ENCODE measurements at places on chromosomes 2 and 18.

DNA sequence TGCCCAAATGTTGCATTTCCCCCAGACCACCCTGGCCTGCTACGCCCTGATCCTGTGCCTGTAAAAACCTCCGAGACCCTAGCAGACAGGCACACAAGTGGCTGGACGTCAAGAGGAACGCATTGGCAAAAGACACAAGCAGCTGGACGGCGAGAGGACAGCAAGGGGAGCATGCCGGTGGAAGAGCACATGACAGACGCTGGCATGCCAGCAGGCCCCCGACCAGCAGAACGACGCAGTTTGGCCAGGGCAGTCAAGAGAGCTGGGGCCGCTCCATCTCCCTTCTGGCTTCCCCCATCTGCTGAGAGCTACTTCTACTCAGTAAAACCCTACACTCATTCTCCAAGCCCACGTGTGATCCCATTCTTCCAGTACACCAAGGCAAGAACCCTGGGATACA lies 42.1 kb downstream of the SAP130 start:
- DNase-seq = no peak

- DNase-seq = no peak
Observed at GRCh38 chr2:89845532-89845931, 1154.1 kb downstream of the RPIA start.

- no peak for DNase-seq
Observed at GRCh38 chr2:219475697-219476651, 22.7 kb upstream of the GMPPA start.

DNA sequence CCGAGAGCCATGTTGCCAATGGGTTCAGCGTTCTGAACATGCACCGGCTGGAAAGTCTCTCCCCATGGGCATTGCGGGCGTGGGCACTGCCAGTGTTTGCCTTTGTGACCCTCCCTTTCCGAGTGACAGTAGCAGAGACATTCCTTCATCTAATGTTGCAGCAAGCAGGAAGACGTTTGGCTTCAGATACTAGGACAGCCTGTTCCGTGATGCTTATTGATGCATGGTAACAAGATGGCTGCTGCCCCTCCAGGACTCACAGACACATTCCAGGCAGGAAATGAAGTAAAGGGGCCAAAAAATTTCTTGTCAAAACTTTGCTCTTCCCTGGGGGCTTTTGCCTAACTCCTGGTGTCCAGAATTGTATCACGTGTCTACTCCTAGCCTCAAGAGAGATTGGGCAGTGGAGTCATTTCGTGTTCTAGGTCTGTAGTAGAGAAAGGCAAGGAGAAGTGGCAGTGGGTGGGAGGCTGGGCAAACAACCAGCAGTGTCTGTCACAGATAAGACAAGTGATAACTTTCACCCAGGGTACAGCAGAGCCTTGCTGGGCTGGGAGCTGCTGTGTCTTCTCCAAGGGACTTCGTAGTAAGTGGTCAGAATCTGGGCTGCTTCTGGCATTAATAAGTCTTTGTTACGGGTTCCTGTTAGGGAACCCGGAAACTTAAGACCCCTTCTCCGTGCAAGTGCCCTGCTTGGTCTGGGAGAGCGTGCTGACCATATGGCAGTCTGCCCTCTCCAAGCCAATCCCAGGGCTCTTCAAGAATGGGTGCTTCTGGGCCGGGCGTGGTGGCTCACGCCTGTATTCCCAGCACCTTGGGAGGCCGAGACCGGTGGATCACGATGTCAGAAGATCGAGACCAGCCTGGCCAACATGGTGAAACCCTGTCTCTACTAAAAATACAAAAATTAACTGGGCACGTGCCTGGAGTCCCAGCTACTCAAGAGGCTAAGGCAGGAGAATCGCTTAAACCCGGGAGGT lies 93.5 kb downstream of the TFCP2L1 start:
- DNase-seq = no peak

DNA sequence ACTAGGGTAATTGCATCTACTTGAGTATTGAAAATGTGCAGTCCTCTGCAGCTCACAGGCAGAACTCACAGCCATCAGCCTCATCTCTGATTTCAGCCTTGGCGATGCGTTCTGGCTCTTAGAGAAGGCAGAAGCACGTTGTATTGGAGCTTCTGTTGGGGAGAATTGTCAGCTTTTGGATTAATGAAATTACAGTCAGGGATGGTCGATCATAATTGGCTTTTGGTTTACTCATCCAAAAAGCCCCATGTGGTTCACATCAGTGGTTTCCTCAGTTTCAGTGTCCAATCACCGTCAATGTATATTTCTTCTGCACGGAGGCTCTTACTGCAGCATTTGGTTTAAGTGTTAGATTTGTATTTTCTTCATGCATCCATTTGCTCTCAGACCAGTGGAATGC lies 218.5 kb upstream of the SOX11 start:
- DNase-seq = no peak

DNA sequence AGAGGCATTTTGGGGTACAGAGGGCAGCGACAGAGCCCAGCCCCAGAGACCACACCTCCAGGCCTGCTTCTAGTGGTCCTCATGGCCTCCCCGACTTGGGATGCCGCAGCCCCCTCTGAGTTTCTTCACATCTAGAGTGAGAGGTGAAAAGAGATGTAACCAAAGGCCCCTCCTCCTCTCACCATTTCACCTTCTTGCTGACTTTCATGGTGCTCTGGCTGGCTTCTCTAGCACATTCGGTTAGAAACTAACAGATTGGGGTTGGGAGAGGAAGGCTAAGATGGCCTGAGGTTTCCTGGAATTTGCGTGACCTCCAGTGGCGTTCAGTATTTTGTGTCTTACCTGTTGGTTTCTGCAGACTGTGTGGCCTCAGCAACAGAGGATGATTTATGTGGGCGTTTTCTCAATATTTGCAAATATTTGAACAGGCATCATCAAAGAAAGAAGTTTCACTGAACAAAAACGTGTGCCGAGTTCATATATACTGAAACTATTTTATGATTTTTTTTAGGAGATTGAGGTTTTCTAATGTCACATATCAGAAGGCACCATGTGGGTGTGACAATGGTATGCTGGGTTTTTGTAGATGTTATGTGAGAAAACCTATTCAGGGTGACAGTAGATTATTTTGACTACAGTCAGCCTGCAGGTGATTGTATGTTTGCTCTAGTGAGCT lies 69.9 kb upstream of the BCL2L11 start:
- peak; percentile 46 for DNase-seq

- DNase-seq = no peak
Observed at GRCh38 chr2:128832946-128833663, 514.4 kb upstream of the HS6ST1 start.

DNA sequence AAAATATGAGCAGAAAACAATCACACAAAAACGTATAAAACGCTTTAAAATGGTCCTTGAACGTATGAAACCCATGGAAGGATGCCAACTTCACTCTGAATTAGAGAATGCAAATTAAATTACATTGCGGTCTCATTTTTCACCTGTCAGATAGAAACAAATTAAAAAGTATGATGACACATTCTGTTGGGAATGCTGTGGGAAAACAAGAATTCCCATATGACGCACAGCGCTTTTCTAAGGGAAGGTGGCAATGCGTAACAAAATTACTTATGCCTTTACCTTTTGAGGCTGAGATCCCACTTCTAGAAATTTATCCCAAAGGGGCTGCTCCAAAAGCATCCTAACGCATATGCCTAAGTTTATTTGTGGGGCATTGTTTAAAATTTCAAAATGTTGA lies 3.8 kb upstream of the RPS7 start:
- DNase-seq = no peak

- DNase-seq = no peak
Observed at GRCh38 chr2:159944874-159945273, 117.5 kb downstream of the PLA2R1 start.

DNA sequence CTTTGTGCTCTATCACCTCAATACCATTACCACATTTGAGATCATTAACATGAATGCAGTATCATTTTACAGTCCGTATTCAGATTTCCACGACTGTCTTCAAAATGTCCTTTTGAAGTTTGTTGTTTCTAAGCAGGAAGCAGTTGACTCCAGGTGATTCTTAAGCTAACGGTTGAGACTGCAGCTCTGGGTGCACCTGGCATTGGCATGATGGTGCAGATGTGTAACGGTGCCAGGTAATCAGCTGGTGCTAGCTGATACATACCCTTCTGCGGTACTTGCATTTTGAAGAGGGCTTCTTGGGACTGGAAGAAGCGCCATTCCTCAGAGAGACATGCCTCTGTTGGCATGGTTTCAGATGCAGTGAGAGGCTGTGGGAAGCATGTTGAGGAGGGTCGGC lies 19.5 kb downstream of the SIGLEC15 start:
- DNase-seq = no peak

- DNase-seq = no peak
Observed at GRCh38 chr2:44136252-44136651, 32.4 kb upstream of the PPM1B start.

GRCh38 chr2:40165509-40165844 lies 286.4 kb downstream of the SLC8A1 start:
- DNase-seq = no peak

DNA sequence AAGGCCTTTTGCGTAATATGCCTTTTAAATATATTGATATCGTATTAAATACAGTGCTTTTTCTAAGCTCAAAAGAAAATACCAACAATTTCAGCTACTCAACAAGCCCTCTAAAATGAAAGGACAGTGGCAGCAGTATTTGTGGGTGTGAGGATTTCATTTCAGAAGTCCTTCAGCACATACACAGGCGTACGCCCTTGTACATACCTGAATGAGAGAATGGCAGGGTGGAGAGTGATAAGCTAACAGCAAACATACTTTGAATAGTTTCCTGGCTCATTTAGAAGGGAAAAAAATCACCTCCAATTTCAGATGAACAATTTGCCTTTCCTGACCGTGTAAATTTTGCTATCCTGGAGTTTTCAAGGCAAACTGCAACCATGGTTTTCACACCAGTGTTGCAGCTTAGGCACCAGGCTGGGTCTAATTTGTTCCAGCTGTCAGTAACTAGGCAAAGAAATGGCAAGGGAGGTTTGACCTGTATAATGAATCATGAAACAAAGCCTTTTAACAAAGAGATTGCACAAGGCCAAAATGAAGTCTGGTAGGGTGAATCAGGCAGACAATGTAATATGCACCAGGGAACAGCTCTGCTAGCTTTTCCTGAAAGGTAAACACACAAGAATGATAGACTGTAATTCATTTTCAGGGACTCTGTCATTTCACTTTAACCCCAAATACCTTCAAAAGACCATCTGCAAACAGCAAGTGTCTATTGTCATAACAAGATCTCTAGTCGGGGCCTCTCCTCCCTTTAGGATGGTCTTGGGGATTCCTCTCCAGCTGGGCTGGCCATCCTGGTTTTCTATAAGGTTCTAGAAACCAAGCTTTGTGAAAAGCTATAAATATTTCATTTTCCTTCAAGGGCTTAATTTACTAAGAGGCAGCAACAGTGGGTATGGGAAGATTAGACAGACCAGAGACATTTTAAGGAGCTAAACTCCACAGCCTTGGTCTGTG lies 11.5 kb downstream of the ANKRD29 start:
- no peak for DNase-seq

DNA sequence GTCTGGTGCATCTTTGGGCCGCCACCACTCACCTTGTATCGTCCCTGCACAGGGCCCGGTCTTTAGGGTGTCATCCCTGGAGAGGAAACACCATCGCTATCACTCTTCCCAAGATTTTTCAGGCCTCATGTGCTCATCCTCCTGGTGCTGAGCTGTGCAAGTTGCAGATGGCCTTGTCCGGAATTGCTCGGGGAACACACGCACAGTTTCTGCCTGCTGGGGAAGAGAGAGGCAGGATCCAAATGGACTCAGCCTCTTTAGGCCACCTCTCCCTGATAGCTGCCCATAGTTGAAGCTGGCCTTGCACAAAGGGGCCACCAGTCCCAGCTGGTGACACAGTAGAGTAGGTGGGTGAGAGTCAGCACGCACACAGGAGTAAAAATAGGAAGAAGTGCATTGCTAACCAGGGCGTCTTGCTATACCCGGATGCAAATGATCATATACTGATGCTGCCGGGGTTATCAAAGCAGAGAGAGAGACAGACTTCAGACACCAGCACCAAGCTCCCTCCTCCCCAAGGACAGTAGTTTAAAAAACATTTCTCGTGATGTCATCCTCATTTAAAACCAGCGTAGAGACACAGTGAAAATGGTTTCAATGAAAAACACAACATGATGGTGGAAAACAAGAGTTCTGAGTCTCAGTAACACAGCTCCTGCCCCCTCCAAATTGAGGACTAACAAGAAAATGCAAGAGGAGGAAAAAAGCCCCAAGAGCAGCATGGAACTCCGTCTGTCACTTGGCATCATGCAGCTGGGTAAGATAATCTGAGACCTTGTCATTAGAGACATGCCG lies 147.5 kb upstream of the NCK2 start:
- DNase-seq = no peak

DNA sequence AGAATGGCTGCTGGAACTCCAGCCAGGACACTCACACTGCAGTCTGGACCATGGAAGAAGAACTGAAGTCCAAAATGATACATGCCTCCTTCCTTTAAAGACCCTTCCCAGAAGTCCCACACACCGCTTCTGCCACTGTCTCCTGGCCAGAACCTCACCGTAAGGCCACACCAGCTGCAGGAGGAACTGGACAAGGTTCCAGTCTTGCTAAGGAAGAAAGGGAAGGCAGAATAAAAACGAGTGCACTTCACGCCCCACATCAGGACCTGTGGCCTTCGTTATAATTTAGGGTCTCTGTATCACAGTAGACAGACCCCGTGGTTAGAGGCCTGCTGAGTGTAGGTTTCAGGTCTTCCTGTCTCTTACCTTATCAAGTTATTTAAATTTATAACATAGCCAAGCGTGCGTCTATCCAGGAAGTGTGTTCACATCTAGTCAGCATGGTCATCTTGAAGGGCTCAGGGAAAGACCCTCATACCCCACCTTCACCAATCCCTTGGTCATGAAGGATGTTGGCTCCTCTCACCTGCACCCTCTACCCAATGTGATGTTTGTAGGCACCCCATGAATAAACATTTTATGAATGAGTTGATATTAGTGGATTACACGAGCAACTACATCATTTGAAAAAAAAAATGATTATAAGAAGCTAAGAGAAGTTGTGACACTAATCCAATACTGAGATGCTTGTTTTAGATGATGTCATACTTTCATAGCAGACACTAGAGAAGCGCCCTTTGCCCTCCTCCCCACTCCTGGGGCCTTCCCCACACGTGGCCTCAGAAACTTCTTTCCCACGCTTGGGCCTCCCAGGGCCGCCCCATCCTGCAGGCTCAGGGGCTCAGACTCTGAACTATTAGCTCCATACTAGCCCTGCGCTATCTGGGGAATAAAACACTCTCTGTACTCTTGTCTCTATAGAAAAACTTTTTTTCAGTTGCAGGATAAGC lies 157.6 kb downstream of the FAM210A start:
- peak; percentile 74 for DNase-seq

- DNase-seq = no peak
Observed at GRCh38 chr2:170380267-170380666, 202.3 kb downstream of the MYO3B start.

GRCh38 chr2:202375609-202376408 lies at the start of gene BMPR2:
TSS of gene BMPR2 (plus strand) at chr2:202376327. CDS start at chr2:202377475, 1,148 bp downstream.
- no peak for DNase-seq

DNA sequence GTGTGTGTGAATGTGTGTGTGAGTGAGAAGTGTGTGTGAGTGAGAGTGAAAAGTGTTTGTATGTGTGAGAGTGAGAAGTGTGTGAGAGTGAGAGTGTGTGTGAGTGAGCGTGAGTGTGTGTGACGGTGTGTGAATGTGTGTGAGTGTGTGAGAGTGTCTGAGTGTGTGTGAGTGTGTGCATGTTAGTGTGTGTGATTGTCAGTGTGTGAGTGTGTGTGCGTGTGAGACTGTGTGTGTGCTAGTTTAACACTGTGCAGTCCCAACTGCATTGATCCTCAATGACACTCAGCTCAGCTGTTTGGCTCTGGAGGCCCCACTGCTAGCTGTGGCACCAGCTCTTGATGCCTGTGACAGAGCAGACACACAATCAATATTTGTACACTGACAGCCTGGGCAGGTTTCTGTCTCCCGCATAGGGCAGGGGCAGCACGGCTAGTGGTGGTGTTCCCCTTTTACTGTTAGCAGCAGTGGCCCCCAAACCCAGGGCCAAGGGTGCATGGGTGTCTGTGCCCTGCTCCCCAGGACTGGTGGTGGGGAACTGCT lies 135.0 kb downstream of the INHBB start:
- no peak for DNase-seq
